ENCODE measurements at places on chromosomes 12 and 14.

GRCh38 chr12:97194546-97194945, 268.1 kb upstream of the RMST start:
- DNase-seq, result no peak

GRCh38 chr12:47711448-47711847, 5.6 kb upstream of the RPAP3 start:
- no peak for DNase-seq

DNA sequence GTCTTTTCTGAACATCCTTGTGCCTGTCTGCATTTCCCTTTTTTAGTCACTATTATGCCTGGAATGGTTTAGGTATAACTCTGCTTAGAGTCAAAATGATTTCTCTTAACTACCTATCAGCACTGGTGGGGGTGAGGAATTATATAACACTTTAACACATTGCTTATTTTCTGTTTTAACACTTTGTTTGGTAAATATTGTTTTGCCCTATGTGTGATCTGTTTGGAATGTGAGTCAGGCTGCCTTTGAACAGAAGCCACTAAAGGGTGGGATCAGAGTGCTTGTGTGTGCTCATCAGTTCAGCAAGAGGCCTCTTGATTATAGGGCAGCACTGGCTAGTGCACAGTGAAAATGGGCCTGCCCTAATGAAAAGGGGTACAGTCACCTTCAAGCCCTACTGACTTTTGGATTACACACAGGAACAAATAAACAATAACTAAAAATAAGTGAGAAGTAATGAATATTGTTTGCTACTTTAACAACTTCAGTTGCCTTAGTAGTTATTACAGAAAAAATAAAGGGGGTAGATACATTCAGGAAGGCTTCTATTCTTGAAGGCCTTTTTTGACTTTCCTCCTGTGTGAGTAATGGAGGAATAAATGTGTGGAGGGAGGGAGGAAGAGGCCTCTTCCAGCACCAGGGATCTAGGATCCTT, 23.2 kb downstream of the NGDN start:
- DNase-seq, result peak; percentile 43

- DNase-seq, result peak; percentile 90
Measured at GRCh38 chr12:63955831-63956666, 111.5 kb downstream of the SRGAP1 start.

DNA sequence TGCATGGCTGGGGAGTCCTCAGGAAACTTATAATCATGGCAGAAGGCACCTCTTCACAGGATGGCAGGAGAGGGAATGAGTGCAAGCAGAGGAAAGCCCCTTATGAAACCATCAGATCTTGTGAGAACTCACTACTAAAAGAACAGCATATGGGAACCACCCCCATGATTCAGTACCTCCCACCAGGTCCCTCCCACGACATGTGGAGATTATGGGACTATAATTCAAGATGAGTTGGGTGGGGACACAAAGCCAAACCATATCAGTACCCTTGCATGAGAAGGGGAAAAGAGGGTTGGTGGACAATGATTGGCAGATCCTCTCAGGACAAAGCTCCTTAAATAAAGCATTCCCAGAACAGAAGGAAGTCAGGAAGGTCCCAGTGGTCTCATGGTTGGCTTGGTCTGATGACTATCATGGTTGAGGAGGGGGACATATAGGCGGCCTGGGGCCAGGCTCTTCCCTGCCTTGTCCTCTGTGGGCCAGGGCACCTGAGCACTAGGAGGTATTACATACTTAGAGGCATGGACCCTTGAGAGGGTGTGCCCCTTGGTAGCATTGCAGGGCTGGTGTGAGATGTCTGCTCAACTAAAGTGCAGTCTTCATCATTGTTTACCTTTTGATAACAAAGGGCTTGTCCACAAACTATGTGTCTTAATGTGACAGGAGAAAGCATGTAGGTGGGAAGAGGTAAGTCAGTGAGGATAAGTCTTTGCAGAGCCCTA, 22.2 kb downstream of the HSD17B6 start:
- DNase-seq, result no peak

DNA sequence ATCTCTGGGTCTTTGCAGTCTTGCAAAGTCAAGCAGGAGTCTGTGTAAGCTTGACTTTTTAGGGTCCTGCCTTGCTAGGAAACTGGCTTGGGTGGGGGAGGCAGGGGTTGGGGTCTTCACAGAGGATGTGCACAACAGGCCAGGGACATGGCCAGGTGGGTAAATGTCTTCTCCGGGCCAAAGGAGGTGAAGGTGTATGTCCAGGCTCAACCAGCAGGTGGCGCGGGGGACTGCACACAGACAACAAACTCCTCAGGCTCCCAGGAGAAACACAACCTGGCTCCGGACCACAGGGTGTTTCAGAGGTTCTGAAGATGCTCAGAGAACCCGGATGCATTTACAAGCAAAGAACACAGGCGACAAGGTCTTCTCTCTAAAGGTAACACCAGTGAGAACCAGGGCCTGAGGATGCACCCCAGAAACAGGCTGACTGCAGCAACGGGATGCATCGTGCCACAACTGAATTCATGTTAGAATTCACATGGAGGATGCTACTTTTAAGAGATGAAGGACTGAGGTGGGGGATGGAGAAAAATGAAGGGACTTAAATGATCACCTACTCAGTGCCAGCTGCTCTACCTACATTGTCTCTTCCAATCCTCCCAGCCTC, 56.0 kb downstream of the PLEKHG3 start:
- peak; percentile 65 for DNase-seq

DNA sequence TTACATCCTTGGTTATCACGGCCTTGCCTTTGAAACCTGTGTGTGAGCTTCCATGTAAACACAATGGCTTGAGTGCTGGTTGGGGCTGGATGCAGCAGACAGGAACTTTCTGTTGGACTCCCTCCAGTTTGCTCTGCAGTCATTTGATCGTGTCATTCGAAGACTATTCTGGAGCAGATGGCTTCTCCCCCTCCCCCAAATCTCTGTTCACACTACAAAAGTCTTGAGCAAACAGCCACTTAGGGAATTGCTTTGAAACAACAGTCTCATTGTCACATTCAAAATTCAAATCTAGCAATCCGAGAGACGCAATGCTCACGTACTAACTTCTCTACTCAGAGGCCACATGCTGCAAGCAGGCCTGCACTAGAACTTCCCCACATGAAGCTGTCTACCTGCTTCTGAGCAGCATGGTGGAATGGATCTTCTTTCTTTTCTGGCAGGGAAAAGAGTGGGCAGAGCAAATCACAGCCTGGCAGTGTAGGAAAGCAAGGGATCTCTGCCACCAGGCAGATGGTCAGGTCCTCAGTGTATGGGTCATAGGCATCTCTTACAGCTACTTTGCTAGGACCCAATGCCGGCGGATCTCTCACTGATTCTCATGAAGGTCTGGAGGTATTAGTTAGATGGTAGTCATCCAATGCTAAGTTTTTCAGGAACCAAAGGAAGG, 214.2 kb downstream of the PPM1H start:
- no peak for DNase-seq

GRCh38 chr12:116990971-116991966, 80.5 kb downstream of the FBXW8 start:
- peak; percentile 29 for DNase-seq

DNA sequence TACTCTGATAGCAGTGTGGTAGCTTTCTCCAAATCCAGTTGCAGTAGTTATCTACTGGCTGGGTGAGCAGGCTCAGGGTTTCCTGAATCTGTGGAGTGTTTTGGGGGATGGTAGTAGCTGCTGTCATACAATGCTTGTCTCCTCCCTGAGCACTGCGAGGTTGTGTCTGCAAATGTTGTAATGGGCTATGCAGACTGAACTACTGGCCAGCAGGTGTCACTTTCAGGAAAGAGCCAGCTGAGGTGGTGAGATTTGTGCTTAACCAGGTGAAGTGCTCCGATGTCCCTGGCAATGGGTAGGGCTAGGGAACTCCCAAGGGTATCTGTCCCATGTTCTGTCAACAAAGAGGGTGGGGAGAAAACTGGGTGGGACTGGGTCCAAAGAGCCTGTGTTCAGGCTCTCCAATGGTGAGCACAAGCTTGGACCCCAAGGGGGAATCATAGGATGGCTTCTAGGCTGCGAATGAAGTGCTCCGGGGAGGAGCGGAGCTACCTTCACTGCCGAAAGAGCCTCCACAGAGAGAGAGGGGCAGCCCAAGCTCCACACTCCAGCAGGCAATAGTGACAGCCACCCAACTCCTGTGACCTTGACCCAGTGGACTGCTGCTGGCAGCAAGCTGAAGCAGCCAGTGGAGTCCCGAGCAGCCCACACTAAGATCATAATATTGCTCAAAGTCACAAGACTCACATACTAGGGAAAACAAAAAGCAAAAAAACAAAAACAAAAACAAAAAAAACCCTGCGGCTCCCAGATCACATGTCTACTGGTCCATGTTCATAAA, 1324.0 kb upstream of the USP15 start:
- no peak for DNase-seq

DNA sequence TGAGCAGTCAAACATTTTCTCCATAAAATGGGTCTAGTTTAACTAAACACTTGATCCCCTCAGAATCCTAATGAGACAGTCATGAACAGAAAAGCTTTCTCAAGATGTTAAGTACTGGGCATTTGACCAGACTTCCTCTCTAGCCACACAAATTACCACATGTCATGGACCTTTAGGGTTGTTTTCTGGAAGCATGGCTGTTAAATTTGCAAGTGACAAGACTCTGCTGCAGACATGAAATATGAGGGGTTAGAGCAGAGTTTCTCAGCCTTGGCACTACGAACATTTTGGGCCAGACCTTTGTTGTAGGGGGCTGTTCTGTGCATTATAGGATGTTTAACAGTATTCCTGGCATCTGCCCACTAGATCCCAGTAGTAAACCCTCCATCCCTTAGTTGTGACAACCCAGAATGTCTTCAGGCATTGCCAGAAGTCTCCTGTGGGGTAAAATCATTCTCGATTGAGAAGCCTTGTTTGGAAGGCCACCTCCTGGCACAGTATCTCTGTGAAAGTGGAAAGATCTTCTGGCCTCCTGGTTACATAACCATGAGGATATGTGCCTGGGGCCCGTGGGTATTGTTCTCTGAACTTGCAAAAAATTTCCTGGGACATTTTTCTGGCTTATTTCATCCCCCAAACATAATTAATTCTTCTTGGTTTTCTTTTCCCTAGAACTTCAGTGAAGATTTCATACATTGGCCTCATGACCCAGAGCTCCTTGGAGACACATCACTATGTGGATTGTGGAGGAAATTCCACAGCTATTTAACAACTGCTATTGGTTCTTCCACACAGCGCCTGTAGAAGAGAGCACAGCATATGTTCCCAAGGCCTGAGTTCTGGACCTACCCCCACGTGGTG, 4.3 kb downstream of the TMEM106C start:
- DNase-seq, result peak; percentile 76

GRCh38 chr14:27327095-27327494, 729.3 kb upstream of the NOVA1 start:
- no peak for DNase-seq

- no peak for DNase-seq
Measured at GRCh38 chr14:24238527-24239037, 3.8 kb downstream of the TINF2 start.

GRCh38 chr12:117097159-117097558, 2.1 kb downstream of the TESC start:
- DNase-seq, result no peak

- DNase-seq, result no peak
Measured at GRCh38 chr14:24943024-24943423, 106.9 kb downstream of the STXBP6 start.

- DNase-seq, result no peak
Measured at GRCh38 chr12:50086148-50086547, 1.0 kb downstream of the SMARCD1 start.

- peak; percentile 78 for DNase-seq
Measured at GRCh38 chr12:90854136-90854689, 100.8 kb downstream of the CCER1 start.

GRCh38 chr14:103104389-103104653, 9.8 kb downstream of the EXOC3L4 start:
- no peak for DNase-seq

- DNase-seq, result peak; percentile 27
Measured at GRCh38 chr12:12791756-12792369, 6.4 kb downstream of the APOLD1 start.

DNA sequence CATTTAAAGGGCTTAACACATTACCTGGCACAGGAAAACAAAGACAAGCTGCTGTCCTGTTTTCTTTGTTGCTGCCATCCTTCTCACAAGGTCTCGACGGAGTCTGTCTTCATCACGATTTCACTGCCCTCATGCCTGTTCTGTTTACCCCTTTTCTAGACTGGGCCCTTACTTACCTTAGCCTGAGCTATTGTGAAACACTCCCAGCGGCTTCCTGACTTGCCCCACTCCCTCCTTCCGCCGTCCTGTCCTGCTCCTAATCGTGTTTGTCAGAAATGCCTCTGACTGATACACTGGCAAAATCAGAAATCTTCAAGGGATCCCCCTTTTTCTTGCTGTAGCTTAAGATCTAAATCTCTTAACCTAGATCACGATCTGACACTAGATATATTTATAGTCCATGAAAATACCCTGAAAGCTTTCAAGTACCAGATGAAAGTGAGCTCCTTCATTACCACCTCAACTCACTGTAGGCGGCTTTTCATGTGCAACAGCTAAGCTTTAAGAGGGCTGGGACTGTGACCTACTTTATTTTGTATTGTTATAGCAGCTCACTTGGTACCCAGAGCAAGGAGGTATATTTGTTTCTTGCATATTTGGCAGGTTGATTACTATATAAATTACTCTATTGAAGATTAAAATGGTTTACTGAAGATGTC, 32.1 kb downstream of the TECPR2 start:
- peak; percentile 10 for DNase-seq

DNA sequence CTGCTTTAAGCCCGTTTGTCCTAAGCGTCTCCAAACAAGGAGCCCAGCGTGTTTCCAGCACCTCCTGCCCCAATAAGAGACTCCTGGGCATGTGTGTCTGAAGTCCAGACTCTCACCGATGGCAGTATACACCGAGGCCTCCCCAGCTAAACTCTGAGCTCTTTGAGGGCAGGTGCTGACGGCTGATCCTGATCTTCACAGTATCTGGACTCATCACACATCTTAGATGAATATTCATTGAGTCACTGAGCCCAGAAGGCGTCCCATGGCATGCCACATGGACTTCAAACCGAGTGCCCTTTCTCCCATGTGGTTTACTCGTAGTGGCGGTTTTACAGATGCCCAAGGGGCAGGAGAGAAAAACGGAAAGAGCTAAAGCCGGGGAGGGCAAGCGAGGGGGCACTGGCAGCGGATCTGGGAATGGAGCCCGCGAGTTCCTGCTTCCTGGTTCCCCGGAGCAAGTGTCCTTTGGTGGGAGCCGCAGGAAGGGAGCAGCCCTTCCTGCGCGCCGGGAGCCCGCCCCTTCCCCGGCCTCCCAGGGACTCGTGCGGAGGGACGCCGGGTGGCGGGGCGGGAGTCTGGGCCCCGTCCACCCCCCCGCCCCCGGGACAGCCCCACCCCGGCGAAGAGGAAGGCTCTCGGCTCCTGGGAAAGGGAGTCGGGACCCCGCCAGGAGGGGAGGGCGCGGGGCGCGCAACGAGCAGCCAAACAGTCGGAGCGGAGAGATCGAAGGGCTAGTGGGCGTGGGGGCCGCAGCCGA, 585 bp upstream of the TEAD4 start:
- DNase-seq, result peak; percentile 33

Measured in choroid plexus epithelial cell (primary cell).